Activated CD4-positive, alpha-beta T cell treated with anti-CD3 and anti-CD28 coated beads, Interleukin-2, amount 50 U/mL, for 16 hours (primary cell): ENCODE measurements at places on chromosomes 6 and 20.
A peak's percentile ranks its signal among the peaks of the same experiment; 100 is the strongest.

GRCh38 chr20:23149623-23150279 lies 63.6 kb upstream of the CD93 start:
- no peak for DNase-seq

- peak; percentile 53 for DNase-seq
These were observed 35.7 kb upstream of the ID1 start for GRCh38 chr20:31569163-31570020.

GRCh38 chr6:49635480-49635879 lies 1.2 kb downstream of the RHAG start:
- no peak for DNase-seq

GRCh38 chr6:127111526-127111925 lies 6.9 kb upstream of the RSPO3 start:
- DNase-seq = no peak

- no peak for DNase-seq
These were observed 25.2 kb downstream of the MAP7 start for GRCh38 chr6:136524936-136525413.

GRCh38 chr6:54493138-54493537 lies 184.9 kb downstream of the TINAG start:
- DNase-seq = no peak

GRCh38 chr20:9550871-9551270 lies 36.5 kb downstream of the LAMP5 start:
- no peak for DNase-seq

GRCh38 chr20:63172726-63173125 lies 43.2 kb downstream of the YTHDF1 start:
- DNase-seq = peak; percentile 6

DNA sequence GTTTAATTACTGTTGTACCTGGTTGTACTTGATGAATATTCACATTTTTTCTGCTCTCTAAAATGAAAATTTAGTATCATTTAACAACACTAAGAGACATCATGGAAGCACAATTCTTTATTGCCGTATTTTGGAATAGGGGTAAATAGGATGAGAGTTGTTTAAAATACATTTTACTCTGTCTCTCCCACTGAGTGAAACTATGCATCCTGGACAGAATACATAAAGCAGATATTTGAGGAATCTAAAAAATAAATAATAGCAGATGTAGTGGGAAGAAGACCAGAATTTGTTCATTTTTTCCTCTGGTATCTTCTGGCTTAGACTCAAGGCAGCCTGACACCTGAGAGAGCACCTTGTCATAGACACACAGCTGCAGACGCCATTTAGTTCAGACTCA lies 119.1 kb upstream of the AHI1 start:
- DNase-seq = no peak

- DNase-seq = no peak
These were observed 58.0 kb upstream of the CD93 start for GRCh38 chr20:23143986-23144690.

DNA sequence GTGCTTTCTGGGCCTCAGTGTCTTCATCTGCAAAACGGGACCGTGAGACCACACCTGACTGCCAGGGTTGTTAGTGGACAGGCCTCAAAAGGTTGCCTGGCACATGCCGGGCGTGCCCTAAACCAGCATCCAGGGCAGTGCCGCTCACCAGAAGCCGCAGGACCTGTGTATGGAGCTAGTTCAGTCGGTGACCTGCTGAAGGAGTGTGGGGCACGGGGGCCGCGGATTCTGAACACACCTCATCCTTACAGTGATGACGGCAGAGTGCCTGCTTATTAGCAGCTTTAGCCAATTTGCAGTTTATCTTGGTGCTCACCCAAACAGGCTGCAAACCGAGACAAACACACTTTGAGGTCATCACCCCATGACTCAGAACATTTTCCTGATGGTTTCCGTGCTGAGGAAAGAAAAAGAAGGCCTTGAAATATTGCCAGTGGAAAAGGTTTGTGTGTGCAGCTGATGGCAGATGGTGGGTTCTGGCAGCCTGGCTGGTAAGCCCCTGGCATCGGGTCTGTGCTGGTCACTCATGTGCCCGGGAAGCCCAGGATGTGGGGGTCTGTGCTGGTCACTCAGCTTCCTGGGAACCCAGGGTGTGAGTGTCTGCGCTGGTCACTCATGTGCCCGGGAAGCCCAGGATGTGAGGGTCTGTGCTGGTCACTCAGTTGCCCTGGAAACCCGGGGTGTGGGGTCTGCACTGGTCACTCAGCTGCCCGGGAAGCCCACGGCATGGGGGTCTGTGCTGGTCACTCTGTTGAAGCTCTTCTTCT lies 153.8 kb downstream of the ERMARD start:
- DNase-seq = no peak

DNA sequence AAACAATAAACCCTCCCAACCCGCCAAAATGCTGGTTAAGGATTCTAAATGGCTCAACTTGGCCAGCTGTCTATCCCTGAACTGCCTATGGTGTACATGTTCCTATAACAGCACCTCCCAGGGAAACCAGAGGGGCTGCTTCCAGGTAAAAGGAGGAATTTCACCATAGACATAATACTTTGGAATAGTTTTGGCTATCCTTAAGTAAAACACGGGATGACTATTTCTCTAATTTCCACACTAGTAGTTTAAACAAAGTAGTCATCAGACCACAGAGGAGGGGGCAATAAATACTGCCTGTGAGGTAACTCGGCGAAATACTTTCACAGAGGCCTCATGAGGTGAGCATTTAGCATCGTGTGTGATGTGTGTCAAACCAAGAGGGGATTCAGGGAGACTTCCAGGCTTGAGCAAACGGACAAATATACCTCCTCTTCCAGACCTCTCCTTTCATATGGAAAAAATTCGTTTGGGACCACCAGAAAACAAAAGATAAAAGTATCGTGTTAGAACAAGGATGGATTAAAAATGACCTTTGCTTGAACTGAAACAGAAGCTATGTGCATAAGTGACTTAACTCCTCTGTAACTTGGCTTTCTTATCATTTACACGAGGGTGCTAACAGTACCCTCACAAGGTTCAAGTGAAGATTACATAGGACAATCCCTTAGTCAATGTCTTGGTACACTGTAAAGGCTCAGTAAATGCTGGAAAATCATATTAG lies 1.0 kb upstream of the XRN2 start:
- DNase-seq = no peak

- no peak for DNase-seq
These were observed 171.5 kb upstream of the RIPOR2 start for GRCh38 chr6:25107218-25107617.

- no peak for DNase-seq
These were observed 116.5 kb downstream of the SMLR1 start for GRCh38 chr6:130943738-130944137.

- DNase-seq = no peak
These were observed 121.2 kb upstream of the KCNQ5 start for GRCh38 chr6:72500669-72501068.

DNA sequence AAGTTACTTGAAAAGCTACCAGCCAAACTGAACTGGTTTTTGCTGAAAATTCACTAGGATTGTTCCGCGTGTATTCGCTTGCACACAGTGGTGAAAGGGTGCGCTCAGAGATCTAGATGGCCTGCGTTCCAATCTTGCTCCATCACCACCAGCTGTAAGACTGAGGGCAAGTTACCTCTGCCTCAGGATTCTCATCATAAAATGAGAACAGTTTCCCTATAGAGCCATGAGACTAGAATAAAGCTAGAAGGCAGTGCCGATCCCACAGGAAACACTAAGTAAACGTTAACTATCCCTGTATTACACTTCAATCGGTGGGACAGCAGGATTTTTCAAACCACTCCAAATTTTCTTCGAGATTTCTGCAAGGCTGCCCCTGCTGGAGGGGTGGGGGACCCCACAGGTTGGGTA lies 838 bp downstream of the AHCY start:
- no peak for DNase-seq

- DNase-seq = peak; percentile 50
These were observed 11.2 kb downstream of the ZBTB2 start for GRCh38 chr6:151379933-151380847.

- no peak for DNase-seq
These were observed 189.6 kb upstream of the MAN1A1 start for GRCh38 chr6:119539066-119539746.

GRCh38 chr6:53573299-53573698 lies 28.4 kb upstream of the GCLC start:
- no peak for DNase-seq

GRCh38 chr6:57469072-57469471 lies 151.6 kb downstream of the PRIM2 start:
- DNase-seq = no peak

DNA sequence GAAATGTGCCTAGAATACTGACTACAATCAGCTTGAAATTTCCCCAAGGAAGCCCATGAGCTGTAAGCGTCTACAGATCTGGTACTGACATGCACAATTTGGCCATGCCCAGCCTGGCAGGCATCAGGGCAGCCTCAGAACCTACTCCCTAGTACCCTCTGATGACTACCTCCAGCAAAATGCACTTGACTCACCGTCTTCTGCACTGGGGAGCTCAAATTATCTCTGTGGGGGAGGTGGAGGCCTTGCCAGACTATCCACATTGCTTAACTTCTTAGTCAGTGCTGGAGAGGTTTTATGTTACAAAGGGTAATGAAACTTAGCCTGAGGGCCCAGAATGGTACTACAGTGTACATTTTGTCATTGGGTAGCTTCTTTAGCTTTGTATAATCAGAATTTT lies 126.0 kb upstream of the ADGRF1 start:
- no peak for DNase-seq

GRCh38 chr6:24105191-24105590 lies 20.8 kb upstream of the NRSN1 start:
- no peak for DNase-seq

DNA sequence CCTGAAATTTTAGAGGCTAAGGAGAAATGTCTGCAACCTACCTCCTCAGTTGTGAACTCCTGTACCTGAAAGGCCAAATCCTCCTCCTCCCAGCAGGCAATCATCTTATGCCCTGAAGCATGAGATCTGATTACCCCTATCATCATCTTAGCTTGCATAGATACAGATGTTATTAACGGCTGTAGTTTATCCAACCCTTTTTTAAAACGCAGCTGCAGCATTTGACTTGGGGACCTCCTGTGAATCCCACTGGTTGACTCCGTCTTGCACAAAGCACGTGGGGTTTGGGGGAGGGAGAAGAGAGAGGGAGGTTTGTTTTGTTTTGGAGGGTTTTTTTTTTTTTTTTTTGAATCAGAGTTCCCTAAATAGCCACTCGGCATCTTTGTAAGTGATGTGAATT lies 5.8 kb upstream of the NR2E1 start:
- no peak for DNase-seq

- no peak for DNase-seq
These were observed 217.4 kb upstream of the SLC35B3 start for GRCh38 chr6:8652710-8653109.

DNA sequence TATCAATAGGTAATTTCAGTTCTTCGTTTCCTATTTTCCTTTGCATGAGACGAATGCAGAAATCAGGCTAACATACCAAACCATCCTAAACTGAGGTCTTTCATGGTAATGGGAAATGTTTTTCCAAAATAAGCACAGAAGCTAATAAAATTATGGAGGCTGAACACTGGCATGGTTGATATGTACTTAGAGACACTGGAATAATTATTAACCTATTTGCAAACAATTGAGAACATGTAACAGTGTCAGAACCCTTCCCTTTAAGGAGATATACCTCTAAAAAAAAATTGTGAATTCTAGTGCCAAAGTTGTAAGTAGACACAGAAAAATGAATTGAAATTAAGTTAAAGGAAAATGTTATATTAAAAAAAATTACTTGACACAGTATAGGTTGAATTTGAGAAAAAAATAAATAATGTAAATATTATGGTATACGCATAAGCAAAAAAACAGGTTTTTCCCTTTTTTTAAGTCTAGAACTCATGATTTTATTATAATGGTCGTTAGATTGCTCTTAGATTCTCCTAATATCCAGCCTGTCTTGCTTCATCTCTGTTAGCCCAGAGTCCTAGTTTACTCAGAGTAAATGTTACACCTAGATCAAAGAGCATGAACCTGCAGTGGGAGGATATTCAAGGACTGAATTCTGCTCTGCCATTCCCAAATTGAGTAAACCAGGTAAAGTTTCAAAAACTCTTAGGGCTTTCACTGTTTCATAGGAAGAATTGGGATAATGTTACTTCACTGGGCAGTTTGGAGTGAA lies 1.7 kb downstream of the SLC17A2 start:
- DNase-seq = no peak

- peak; percentile 15 for DNase-seq
These were observed 4.9 kb upstream of the TMEM242 start for GRCh38 chr6:157328108-157328692.

DNA sequence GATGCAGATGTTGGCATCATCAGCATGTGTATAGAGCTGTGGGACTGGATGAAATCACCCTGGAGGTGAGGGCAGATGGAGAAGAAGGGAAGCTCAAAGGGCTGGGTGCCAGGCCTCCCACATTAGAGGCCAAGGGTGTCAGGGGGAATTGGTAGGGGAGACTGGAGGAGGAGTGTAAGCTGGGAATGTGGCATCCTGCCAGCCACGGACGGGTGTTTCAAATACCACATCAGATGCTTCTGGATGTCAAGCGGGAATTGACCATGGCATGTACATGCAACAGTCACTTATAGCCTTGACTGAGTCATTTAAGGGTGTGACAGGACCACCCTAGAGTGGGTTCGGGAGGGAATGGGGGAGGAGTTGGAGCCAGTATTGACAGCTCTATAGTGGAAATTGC lies 9.6 kb downstream of the ERGIC3 start:
- no peak for DNase-seq

DNA sequence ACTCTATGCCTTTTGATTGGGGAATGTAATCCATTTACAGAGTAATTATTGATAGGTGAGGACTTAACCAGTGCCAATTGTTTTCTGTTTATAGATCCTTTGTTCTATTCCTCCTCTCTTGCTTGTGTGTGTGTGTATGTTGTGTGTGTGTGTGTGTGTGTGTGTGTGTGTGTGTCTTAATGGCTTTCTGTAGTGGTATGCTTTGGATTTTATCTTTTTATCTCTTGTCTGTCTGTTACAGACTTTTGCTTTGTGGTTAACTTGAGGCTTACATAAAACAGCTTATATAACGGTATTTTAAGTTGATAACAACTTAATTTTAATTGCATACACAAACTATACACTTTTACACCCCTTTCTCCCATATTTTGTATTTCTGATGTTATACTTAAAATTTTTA lies 54.7 kb downstream of the CDC5L start:
- DNase-seq = no peak

GRCh38 chr6:74213995-74214394 lies 518.0 kb downstream of the CD109 start:
- no peak for DNase-seq

GRCh38 chr6:85436411-85436810 lies 13.5 kb upstream of the NT5E start:
- no peak for DNase-seq

GRCh38 chr20:48751871-48752270 lies 75.9 kb downstream of the PREX1 start:
- no peak for DNase-seq

GRCh38 chr6:19368511-19368910 lies 468.7 kb upstream of the ID4 start:
- DNase-seq = no peak

DNA sequence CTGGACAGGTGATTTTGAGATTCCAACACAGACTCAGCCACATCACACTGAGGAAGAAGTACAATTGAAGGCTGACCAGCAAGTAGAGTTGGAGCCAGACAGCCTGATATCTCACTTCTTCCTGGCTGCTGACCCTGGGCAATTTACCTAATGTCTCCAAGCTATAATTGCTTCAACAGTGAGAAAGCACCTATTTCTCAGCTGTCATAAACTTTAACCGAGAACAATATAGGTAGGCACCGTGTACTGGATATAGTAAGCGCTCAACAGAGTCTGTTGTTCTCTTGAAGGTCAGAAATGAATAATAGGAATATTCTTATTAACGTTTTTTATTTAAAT lies 28.3 kb downstream of the STX7 start:
- no peak for DNase-seq
